ENCODE measurements at places on chromosomes 3 and 15.

GRCh38 chr15:80615783-80616391 lies 79.2 kb upstream of the ABHD17C start:
- no peak for DNase-seq

DNA sequence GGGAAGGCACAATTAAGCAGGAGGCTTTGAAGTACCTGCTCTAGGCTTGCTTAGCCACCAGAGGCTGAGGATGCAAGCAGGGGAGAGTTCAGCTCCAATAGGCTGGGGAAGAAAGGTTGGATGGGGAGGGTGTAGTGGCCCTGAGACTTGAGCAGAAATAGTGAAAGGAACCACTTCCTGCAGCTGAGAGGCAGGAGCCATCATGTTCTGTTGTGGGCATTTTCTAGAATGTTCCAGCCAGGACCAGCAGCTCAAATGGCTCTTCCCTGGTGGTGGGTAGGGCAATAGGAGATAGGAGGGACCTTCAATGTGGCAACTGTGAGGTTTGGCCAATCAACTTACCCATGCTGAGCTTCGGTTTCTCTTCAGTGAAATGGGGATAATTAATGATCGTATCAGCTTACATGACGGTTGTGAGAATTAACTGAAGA lies 79.1 kb upstream of the CGNL1 start:
- DNase-seq = no peak

GRCh38 chr15:100221471-100222348 lies 120.1 kb downstream of the ADAMTS17 start:
- no peak for DNase-seq

GRCh38 chr3:168850109-168850508 lies 754.4 kb upstream of the GOLIM4 start:
- no peak for DNase-seq

- DNase-seq = no peak
Observed at GRCh38 chr3:78858174-78858573, 909.6 kb downstream of the ROBO1 start.

GRCh38 chr3:48426944-48427629 lies 2.8 kb downstream of the PLXNB1 start:
- DNase-seq = no peak

DNA sequence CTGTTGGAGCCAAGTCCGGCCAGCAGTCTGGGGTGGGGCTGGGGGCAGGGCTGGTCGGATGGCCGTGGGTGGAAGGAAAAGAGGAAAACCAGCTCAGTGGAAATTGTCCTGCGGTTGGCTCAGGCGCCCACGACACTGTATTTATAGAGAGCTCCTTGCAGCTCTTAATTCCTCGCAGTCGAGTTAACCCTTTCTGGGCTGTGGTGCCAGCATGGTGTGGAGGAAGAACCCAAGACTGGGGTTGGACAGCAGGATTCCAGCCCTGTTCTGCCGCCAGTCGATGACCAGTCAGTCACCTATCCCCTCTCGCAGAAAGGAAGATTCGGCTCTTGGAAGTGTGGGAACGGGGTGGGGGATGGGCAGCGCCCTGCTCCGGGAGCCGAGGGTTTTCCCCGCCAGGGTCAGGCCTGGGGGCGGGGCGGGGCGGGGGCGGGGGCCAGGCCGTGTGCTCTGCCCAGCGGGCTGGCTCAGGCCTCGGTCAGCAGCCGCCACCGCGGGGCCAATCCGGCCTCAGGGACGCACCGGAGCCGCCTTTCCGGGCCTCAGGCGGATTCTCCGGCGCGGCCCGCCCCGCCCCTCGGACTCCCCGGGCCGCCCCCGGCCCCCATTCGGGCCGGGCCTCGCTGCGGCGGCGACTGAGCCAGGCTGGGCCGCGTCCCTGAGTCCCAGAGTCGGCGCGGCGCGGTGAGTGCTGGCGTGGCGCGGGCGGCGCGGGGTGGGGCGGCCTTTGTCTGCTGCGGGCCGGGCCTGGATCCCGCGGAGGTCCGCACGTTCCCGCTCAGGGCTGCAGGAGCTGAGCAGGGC lies at the start of gene CD276:
Gene CD276 (plus strand): TSS at position 607 of the 804 bp plus-strand sequence. CDS start 15,257 bp downstream, outside the sequence.
- no peak for DNase-seq

Measured in SIG-M5 (cell line).